Cortex of kidney (tissue), 1 donor: ENCODE measurements at places on chromosomes 1 and 21.

- DNase-seq = no peak
Measured at GRCh38 chr21:43354026-43354420, 72.9 kb downstream of the SIK1 start.

DNA sequence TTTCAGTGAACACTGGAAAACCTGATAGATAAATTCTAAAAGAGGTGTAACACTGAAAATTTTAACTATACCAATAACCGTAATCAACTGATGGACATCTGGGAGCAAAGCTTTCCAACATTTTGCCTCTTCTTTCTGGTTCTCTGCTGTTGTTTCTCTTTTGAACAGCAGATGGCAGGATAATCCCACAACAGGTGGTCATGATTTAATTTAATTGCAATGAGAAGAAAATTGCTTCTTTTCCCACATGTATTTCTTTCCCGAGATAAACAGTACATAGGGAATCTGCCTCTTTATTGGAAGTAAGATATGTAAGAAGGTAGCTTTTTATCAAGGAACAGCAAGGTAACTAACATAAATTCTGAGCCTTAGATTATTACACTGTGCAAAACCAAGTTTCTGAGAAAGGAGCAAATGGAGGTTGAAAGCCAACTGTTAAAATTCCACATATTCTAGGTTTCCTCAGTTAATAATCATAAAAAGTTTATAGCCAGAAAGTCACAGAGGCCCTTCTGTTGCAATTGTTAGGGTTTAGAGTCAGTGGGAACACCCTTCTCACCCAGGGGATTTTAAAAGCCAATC, 72.9 kb downstream of the RPS6KA1 start:
- no peak for DNase-seq

- no peak for DNase-seq
Measured at GRCh38 chr1:48200166-48200900, 22.2 kb upstream of the SLC5A9 start.

- no peak for DNase-seq
Measured at GRCh38 chr1:21229246-21230000, 52.7 kb upstream of the EIF4G3 start.

DNA sequence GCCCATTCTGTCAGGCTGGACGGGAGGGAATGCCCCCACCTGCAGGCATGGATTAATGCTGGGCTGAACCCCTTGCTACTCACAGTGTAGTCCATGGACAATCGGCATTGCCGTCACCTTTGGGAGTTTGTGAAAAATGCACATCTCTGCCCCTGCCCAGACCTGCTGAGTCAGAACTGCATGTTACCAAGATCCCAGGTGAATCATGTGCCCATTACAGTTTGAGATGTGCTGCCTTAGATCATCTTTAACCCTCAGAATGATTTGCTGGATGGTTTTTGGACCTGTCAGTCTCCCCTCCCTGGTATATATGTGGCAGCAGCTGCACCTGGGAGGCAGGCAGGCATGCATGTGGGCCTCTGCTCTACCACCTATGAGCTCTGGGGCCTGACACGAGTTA, 15.0 kb downstream of the HTR6 start:
- DNase-seq = no peak

GRCh38 chr1:83641206-83641658, 357.7 kb downstream of the TTLL7 start:
- DNase-seq = no peak

- DNase-seq = no peak
Measured at GRCh38 chr1:11913291-11913690, 12.9 kb downstream of the KIAA2013 start.
